ENCODE measurements at places on chromosomes 2 and 18.
A peak's percentile ranks its signal among the peaks of the same experiment; 100 is the strongest.

- no peak for DNase-seq
These were observed 76.4 kb upstream of the CD226 start for GRCh38 chr18:70024093-70024492.

GRCh38 chr2:212961255-212961654 is 190.2 kb downstream of the IKZF2 start:
- no peak for DNase-seq

DNA sequence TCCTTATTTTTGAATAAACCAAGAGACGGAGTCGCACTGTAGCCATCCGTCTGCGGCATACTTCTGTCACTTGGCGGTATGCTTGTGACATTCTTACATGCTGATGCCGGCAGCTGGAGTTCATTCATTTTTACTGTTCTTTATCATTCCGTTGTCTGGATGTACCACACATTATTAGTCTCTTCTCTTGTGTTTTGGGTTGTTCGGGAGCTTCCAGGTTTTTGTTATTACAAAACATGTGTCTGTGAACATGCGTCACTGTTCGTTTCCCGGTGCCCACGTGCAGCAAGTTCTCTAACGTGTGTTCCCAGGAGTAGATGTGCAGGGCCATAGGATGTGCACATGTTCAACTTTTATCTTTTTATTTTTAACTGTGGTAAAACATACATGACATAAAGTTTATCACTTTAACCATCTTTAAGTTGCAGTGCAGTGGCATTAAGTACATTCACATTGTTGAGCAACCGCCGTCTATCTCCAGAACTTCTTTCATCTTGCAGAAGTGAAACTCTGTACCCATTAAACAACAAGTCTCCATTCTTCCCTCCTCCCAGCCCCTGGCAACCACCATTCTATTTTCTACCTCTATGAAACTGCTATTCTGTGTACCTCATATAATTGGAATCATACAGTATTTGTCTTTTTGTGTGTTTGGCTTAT is 40.1 kb downstream of the MTCL1 start:
- no peak for DNase-seq

GRCh38 chr2:158457826-158458616 is 1.3 kb downstream of the PKP4 start:
- peak; percentile 4 for DNase-seq

- DNase-seq: no peak
These were observed 129.7 kb downstream of the IRS1 start for GRCh38 chr2:226669905-226670304.

DNA sequence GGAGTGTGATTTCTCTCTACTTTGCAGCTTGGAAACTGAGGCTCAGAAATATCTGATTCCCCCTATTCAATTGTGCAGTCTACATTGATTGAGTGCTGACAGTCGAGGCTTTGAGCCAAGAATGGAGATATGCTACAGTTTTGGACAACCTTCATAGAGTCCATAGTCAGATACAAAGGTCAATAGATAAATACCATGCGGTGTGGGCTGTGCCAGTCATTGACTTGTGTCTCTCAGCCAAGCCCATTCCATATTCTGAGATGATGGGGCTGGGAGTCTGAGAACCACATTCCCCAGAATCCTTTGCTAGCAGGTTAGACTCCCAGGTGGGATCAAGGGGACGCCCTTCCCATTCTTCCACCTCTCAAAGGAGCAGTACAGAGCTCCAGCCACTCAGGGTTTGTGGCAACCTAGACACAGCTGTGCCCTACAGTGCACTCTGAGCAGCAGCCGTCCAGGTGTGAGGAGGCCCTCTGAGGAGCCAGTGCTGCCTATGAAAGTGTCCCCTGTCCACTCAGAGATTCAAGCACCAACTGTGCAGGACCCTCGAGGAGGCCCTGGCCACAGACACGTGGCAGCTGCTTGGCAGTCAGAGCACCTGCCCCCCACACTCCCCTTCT is 348.3 kb downstream of the CYRIA start:
- DNase-seq: no peak

GRCh38 chr2:167871286-167871685 is 376.1 kb downstream of the STK39 start:
- no peak for DNase-seq

- no peak for DNase-seq
These were observed 221.4 kb upstream of the TFPI start for GRCh38 chr2:187775651-187776050.

GRCh38 chr2:62266433-62267038 is 70.6 kb downstream of the B3GNT2 start:
- no peak for DNase-seq

DNA sequence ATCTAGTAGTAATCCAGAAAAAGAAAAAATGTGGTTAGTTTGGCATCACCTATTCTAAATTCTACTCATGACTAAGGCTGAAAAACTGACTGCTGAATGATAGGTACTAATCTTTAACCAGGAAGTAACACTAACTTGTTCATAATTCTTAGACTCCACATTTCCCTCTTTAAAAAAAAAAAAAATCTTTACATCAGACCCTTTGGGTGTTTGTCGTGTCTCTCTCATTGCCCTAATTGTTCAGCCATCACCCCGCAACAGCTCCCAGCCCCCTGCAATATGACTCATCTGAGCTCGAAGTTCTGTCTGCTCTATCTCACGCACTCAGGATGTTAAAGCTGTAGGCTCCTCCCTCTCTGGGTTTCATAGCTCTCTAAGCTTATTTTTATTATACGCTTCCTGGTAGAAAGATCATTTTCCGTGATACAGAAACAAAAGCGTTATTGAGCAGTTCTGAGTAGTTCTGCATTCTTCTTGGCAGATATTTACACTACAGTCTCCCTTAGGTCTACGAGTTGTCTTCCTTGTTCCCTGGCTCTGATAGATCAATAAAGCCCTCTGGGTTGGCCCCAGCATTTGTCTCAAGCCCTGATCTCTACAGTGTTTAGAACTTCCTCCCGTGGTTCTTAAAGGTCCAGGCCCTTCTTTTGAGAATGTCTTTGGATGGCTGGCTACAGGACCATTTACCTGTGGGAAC is 95.6 kb downstream of the TNFRSF11A start:
- peak; percentile 61 for DNase-seq

GRCh38 chr2:137348301-137348700 is 583.0 kb downstream of the THSD7B start:
- DNase-seq: no peak

- no peak for DNase-seq
These were observed 98.4 kb downstream of the USP40 start for GRCh38 chr2:233468047-233468740.

DNA sequence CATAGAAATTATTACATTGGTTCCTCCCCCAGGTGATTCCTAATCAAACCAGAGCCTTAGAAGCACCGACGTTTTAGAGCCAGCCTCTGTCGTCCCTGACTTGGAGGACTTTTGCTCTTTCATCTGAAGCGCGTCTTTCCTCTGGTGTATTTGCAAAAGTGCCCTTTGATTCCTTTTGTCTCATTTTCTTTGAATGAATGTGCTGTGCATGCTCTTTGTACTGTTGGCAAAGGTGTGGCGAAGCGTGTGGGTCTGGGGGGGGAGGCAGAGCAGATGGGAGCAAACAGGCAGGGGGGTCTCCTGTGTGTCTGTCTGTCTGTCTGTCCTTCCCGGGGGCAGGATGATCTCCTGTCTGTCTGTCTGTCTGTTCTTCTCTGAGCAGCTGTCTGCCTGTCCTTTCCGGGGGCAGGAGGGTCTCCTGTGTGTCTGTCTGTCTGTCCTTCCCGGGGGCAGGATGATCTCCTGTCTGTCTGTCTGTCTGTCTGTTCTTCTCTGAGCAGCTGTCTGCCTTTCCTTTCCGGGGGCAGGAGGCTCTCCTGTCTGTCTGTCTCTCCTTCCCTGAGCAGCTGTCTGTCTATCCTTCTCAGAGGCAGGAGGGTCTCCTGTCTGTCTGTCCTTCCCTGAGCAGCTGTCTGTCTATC is 205.5 kb upstream of the MYT1L start:
- DNase-seq: no peak

GRCh38 chr2:159968279-159968900 is 94.0 kb downstream of the PLA2R1 start:
- DNase-seq: no peak

DNA sequence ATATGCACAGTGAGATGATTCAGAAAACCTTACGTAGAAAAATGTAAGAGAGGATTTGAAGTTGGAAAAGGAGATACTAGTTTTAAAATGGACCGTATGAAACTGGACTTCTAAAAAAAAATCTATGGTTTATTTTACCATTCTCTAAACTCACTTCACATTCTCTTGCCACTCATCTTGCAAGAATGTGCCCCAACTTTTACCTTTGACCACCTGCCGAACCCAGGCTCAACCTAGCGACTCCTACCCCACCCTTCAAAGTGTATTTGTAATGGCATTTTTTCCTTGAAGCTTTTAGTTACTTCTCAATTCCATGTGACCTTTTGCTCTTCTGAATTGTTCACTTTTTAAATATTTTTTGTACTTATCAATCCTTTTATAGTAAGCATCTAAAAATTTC is 160.8 kb downstream of the PHLPP1 start:
- no peak for DNase-seq

DNA sequence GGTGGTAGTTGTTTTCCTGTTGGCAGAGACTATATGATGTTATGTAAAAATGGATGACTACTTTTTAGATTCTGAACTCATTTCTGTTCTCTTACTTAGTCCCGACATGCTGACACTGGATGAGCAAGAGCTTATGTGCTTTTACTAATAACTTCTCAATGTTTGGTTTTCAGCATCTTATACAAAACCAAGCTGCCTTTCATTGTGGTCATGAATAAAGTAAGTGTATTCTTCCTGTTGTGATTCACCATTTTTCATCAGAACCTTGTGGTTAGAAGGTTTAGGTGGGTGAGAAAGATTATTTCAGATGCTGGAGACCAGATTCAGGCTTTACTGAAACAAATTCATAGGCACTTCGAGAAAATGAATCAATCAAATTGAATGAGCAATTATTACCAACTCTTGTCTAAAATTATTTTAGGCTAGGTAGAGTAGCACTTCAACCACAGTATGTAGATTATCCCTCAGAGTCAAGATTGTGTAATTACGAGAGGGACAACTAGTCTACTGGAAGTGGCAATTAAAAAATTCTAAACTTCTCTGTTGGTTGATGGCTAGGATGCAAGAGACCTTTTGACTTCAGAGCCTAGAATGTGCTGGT is 9.3 kb downstream of the GPN1 start:
- no peak for DNase-seq

DNA sequence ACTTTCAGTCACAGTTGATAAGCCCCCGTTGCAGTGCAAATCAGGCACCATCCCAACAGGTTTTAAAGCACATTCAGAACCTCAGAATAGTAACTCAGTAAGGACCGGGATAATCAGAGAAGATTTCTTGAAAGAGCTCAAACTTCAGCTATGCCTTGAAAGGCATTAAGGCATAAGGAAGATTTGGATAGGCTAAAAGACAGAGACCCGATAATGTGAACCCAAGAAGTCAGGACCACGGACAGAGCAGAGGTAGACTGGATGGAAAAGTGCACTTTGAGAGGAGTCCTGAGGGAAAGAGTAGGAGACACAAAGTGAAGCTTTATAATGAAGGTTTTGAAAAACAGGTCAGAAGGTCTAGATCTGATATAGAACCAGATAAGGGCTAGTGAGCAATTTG is 36.9 kb upstream of the KLF7 start:
- DNase-seq: no peak

DNA sequence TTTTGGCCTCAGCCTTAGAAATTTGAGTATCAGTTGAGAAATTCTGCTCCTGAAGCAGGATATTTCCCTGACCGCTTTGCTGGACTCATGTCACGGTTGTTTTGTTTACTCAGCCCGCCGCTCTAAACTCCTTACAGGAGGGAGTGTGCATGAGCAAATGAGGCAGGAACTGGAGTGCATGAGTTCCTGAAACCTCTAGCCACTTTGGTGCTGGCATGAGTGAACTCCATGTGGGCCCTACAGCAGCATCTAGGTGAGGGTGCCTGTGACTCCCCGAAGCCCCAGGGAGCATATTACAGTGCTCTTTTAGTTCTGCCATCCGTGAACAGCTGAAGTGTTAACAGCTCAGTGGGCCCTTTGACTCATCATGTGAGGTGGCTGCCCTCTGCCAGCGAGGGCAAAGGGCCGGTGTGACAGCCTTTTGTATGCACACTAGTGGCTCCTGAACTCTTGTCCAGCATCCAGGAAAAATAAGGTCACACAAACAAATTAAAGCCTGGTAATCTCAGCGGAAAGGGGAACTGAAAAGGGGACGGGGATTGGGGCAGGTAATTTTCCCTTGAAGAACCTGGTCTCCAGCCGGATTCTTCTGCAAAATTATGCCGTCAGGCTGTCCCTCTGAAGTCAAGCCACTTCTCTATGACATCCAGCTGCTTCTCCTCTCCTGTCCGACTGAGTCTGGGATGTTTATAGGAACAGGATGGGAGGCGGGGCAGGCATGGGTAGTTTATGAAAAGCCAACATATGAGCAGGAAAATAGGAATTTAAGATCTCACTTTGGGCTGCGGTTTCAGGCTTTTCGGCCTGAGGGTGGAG is 1668.7 kb downstream of the SUCLG1 start:
- DNase-seq: no peak

- DNase-seq: no peak
These were observed 5.8 kb upstream of the SEMA4C start for GRCh38 chr2:96875498-96876268.

GRCh38 chr2:17748745-17749144 is 4.9 kb downstream of the SMC6 start:
- no peak for DNase-seq

DNA sequence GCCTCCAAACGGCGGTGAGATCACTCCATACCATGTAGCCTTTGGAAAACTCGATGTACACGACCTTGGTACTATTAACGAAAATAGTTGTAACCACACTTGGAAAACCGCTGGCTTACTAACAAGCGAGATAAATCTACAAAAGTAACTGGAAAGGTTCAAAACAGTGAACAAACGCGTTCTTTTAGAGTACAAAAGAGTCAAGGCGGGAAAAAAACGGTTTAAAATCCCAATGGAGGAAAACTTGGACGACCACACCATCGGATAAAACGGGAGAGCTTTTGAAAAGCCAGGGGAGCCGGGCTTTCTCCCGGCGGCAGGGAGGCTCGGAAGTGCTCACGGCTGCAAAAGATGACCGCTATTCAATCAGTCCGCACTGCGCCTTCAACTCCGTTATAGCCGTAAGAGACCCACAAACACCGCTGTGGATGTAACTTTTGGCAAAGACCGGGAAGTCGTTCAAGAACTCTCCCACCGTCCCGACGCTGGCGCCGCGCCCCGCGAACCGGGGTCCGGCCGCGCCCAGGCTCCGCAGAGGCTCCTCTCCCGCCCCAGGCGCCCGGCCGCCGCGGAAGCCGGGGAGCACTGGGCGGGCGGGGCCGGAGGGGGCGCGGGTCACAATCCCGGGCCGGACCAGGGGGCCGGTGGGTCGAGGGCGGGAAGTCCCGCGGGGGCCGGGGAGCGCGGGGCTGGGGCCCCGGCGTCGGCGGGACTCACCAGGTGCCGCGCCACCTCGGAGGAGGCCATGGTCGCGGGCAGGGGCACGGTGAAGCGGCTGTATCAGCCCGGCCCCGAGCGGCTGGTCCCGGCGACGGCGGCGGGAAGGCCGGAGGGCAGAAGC is 465 bp downstream of the SEPTIN10 start:
- no peak for DNase-seq

GRCh38 chr2:39216346-39217191 is 27.2 kb downstream of the CDKL4 start:
- DNase-seq: peak; percentile 25
